Ecto neural progenitor cell (in vitro differentiated cells): ENCODE measurements at places on chromosomes 7 and 10.

DNA sequence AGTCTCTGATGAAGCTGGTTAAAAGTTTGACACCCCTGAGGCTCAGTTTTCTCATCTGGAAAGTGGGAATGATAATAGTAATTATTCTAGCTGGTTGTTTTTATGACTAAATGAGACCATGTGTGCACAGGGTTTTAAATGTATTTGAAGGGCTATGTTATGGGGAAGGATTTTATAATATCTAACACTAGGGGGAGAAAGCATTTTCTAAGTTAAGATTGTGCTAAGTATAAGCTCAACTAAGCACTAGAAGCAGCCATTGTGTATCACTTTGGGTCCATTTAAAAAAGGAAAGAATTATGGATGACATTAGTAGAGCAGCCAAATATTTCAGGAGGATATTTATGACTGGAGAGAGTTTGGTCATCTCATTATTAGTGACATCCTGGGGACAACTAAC, 49.5 kb upstream of the CREB5 start:
- DNase-seq: no peak

DNA sequence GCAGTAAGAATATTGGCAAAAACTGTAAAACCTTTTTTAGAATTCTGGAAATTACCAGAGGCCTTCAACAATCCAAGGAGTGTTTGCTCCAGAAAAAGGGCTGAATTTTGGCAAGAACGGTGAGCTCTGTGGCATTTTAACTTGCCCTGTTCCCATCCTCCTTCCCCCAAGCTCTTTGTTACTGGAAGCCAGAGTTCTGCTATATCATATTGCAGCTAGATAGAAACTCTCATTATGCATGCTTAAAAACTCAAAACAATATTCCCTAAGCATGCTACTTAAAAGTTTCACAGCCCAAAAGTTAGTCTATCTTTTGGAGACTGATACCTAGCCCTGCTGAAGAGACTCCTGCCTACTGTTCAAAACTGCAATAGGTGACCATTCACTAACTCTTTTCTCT, 70.6 kb upstream of the GPR37 start:
- DNase-seq: no peak

- DNase-seq: no peak
These were observed 97.6 kb downstream of the AASS start for GRCh38 chr7:122046402-122046801.

DNA sequence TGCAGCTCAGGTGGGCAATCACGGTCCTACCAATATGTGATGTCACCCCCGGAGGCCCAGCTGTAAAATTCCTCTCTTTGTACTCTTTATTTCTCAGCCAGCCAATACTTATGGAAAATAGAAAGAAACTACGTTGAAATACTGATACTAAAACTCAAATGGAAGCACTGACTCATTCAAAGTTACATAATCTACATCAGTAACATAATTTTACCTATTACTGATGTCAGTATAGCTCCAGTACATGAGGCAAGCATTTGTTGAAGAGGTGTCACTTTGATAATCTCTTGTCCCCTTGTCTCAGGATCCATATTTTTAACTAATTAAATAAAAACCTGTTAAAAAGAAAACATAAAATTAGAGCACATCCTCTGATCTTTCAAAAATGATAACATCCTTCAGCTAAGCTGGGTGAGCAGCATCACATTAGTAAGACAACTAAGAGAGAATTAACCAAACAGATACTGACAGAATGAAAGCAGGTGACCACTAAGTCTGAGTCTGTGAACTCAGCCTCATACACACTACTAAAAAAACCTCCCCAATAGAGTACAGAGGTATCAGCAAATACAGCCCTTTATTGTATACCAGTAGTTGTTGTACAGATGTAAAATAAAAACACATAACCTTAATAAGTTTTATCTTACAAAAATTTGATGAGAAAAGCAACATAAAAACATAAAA, 17.6 kb downstream of the SLC25A40 start:
- no peak for DNase-seq

DNA sequence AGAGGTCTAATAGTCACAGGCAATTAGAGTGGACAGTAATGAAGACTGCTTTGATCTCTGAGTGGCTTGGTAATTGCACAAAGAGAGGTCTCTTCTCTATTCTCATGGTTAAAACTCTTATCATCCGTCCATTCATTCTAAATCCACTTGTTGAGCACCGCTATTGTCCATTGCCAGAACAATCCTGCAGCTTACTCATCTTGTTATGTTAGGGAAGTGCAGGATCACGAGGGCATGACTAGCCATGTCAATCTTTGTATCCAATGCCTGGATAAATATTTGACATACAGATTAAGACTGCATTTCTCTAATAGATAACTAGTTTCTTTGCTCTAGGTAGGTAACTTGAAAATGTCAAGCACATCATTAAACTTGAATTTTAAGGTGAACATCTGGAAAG, 14.9 kb downstream of the SFTPD start:
- DNase-seq: no peak

GRCh38 chr10:110811791-110812581, 59.7 kb upstream of the PDCD4 start:
- DNase-seq: no peak

DNA sequence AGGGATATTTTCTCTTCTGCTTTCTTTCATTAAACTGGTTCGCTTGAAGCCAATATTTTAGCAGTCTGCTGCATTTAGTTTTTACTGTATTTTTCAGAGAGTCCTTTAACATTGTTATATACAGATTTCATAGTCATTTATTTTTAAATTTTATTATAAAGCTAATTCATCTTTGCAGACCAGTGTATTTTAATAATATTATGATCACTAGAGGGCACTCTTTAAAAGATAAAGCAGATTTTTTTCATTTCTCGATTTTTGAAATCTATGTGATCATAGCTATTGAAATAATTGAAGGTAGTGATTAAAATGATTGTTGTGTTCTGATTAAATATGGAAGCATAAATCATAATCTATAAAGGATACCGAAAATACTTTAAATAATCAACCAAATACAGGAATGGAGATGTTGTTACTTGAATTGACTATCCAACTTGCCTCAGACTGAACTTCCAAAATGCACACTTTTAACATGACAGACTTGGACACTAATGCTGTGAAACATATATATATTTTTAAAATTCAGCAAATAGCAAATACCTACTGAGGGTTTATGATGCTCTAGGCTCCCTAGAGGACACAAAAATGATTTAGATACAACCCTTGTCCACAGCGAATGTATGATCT, 35.2 kb downstream of the ST7 start:
- DNase-seq: no peak

DNA sequence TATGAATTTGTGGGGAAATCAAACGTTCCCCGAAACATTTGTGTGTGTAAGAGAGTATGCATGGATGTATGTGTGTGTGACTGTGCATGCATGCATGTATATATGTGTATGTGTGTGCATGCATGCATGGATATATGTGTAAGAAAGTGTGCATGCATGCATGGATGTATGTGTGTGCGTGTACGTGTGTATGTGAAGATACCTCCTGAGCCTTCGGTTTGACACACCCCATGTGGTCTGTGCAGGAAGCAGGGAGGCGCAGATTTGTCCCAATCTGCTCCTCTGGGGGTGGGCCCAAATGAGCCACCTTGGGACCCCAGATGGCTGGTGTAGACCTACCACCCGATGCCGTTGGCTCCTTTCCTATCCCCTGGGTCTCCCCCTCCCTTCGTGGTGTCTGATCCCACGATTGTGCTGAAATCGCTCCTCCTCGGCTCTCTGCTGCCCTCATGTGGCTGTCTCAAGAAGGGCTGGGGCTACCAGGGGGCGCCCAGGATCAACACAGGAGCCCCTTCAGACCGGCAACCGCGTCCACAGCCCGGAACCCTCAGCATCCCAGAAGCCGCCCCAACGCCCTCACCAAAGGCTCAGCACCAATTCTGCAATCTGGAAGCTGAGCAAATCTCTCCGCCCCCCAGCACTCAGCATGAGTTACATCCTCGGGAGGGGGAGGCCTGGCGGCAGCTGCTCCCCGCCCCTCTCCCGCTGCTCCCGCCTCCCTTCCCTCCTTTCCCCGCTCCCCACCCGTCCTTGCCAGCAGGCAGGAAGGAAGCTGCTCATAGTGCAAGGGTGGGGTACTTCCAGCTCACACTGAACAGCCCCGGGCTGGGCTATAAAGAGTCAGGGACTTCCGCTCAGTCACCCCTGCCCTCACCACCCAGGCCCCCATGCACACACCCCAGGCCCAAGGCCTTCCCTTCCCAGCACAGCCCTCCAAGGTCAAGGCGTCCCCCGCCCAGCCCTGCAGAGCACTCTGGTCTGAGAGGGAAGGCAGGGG, 2.3 kb upstream of the NOS3 start:
- peak; percentile 89 for DNase-seq

GRCh38 chr10:132404169-132404880, 7.3 kb downstream of the PWWP2B start:
- no peak for DNase-seq

GRCh38 chr10:48418189-48418788, 111.8 kb downstream of the MAPK8 start:
- no peak for DNase-seq

DNA sequence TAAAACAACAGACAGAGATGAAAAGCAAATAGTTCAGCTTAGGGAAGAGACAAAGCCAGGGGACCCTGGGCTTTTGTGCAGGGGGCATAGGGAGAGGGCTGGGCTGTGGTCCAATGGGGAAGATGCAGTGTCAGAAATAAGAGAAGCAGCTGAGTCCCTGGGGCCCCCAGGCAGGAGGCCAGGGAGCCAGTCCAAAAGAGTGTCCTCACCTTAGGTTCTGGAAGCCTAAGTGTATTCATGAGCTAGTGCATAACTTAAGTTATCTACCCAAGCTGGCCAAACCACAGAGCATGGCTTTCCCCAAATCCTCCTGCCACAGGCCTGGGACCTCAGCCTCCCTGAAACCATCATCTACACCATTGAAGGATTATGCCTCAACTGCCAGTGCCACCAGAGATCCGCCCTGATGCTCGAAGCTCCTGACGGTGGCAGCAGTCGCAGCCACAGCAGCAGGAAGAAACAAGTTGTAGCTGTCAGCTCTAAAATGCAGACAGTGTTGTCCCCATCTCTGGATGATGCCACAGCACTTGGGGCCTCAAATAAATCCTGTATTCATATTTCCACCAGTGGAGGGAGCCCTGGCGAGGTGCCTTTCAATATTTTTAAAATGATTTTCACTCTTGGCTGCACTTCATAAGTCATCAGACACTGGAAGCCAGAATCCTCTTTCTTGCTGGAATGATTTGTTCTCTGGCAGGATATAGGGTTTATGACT, 574.6 kb downstream of the GRID1 start:
- DNase-seq: peak; percentile 32

DNA sequence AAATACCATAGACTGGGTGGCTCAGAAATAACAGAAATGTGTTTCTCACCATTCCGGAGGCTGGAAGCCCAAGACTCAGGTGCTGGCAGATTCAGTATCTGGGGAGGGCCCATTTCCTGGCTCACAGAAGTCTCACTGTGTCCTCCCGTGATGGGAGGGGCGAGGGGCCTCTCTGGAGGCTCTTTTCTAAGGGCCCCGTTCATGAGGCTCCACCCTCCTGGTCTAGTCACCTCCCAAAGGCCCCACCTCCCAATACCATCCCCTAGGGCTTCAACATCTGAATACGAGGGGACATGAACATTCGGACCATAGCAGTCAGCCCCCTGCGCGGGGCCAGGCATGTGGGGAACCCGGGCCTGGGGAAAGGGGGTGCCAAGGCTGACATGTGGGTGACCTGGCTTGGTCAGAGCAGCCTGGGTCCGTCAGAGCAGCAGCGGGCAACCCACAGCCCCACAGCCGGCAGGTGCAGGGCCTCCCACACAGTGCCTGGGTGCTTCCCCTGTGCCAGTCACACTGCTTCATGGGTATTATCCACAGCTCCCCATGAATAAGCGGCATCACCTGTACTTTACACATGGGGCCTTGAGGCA, 13.3 kb upstream of the CNPY1 start:
- DNase-seq: no peak
